ENCODE measurements at places on chromosomes 1 and 21. TPM values are rescaled to one million over a fixed set of nuclear protein-coding genes. Genes with fewer than 3 reads are reported as not detected.

Gene LCE3E
- not detected for polyA plus RNA-seq

Gene SPRR1A
- polyA plus RNA-seq: not detected

DNA sequence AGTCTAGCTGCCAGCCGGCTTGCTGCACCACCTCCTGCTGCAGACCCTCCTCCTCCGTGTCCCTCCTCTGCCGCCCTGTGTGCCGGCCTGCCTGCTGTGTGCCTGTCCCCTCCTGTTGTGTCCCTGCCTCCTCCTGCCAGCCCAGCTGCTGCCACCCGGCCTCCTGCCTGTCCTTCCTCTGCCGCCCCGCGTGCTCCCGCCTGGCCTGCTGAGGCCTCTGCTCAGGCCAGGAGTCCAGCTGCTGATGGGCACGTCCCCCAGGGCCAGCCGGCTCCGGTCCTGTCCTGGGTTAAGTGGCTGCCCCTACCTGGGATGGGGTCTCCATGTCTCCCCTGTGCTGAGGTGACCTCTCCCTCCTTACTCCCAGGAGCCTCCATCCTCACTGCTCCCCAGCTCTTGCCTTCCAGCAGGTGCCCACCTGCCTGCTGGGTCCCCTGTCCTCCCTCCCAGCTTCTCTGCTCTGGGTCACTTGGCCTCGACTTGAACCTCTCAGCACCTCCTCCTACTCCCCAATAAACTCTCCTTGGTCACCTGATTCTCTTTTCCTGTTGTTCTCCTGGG lies 870 bp downstream of the KRTAP10-8 start:
- DNase-seq: no peak

DNA sequence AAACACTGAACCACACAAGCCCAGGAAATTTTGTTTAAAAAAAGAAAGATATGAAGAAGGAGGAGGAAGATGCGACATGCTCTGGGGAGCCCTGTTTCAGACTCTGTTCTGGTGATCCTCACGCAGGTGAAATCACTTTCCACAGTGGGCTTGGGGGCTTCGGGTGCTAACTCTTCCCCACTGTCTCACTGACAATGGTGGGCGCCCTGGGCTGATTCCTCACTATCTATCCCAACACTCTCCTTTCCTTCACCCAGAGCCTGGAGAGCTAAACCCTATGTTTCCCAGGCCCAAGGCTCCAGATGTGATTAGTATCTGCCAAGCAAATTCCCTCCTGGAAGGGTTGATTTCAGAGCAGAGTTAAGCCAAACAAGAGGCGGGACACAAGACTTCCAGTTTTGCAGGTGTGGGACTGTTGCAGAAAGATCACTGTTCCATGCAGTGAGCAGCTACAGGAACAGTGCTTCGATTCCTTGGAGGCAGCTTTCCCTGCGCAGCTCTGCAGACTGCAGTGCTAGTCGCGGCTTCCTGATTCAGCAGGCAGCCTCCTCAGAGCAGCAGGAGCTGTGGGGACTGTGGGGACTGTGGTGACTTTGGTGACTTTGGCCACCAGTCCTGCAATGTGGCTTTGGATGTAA lies 168.3 kb downstream of the RHOU start:
- DNase-seq: no peak

All from B cell (primary cell).